Mucosa of gallbladder (tissue), 1 donor: ENCODE measurements at places on chromosomes 2 and 18. TPM values are rescaled to one million over a fixed set of nuclear protein-coding genes. Genes with fewer than 3 reads are reported as not detected.
A peak's percentile ranks its signal among the peaks of the same experiment; 100 is the strongest.

- DNase-seq, result no peak
Measured at GRCh38 chr2:229835596-229836283, 86.1 kb downstream of the TRIP12 start.

GRCh38 chr2:183269956-183270355, 145.7 kb downstream of the NUP35 start:
- no peak for DNase-seq

GRCh38 chr2:130727286-130727924, 1.5 kb upstream of the GPR148 start:
- peak; percentile 84 for DNase-seq

- DNase-seq, result no peak
Measured at GRCh38 chr18:9750606-9751304, 42.7 kb downstream of the RAB31 start.

Gene CROCC2
- total RNA-seq, result 0.09 TPM
